ENCODE measurements at places on chromosomes 4 and X.

DNA sequence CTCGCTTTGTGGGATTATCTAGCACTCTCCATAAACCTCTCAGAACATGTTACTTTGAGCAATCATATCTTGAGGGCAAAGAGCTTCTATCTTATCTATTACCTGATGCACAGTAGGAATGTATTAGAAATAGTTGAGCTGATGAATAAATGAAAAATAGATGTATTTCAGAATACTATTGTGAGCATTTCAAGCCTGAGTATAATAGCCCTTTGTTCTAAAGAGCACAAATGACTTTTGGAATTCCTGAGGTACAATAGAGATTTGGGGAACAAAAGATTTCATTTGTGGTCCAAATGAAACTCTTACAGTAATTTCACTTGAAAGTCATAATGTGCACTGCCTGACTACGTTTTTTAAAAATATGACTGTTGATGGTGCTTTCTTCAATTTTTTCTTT lies 159.5 kb downstream of the UGT8 start:
- no peak for DNase-seq

DNA sequence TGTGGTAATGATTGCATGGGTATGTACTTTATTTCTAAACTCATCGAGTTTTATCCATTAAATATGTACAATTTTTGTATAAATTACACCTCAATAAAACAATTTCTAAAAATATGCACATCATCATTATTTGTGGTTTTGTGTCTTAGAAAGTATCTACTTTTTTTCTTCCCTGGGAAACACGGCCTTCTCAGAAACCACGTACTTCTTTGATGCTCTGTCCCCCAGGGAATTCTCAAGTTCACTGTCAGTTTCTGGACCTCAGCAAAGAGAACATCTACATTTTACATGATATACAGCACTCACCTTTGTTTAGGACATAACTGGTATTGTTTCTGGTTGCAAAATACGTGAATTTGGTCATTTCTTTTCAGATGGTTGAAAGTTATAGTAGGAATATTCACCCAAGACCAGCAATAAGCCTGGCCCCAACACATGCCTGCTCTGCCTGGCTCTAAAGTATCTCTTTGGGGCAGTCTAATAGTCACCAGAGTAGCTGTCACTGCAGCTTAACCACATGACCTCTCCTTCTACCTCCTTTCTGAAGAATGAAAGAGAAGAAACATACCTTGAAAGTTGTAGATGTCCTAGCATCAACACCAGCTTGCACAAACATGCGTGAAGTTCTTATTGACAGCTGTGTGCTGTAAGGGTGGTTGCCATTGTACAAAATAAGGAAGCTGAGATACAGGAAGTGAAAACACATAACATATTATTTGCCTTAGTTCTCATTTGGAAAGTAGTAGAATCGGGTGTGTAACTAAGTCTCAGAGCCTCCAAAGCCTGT lies 48.4 kb upstream of the SPANXN4 start:
- no peak for DNase-seq

GRCh38 chr4:8135666-8136065 lies 22.9 kb downstream of the ABLIM2 start:
- no peak for DNase-seq

DNA sequence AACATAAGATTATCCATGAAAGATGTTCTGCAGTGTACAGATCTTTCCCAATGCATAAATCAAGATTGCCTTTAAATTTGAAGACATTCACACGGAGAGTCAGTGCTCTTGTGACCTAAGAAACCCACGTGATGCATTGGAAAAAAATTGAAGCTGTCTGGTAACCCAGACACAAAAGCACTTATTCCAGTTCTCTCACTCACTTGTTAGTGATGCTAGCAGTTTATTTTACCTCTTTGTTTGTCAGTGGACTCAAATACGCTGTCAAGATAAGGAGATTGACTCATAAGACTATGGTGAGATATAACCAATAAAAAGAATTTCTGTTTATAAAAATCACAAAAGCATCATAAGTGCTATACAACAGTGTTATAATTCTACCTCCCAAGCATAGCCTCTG lies 245.8 kb upstream of the SMIM31 start:
- DNase-seq: no peak

GRCh38 chrX:1389181-1389992 lies 2.5 kb downstream of the SLC25A6 start:
- DNase-seq: no peak

- DNase-seq: no peak
Observed at GRCh38 chr4:3361896-3362295, 69.1 kb downstream of the RGS12 start.

DNA sequence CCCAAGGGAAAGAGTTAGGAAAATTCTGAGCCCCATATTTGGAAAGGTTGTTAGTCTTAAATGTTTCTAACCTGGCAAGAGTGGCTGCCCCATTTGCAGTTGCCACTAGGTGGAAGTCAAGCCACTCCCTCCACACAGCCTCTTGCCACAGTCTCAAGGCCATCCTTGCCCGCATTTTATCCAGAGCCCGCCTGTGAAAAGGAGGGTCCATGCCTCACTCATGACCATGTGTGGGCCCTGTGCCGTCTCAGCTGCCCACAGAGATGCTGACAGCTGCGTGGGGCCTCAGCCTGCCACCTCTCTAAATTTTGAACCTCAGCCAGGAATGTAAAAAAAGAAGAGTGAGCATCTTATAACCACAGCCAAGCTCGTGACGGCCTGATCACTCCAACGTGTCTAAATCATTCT lies 201.5 kb upstream of the FAM241A start:
- DNase-seq: peak; percentile 17

GRCh38 chrX:101602077-101602476 lies 15.7 kb downstream of the ARMCX6 start:
- no peak for DNase-seq

GRCh38 chrX:119486745-119487144 lies 18.5 kb downstream of the SLC25A5 start:
- DNase-seq: no peak

DNA sequence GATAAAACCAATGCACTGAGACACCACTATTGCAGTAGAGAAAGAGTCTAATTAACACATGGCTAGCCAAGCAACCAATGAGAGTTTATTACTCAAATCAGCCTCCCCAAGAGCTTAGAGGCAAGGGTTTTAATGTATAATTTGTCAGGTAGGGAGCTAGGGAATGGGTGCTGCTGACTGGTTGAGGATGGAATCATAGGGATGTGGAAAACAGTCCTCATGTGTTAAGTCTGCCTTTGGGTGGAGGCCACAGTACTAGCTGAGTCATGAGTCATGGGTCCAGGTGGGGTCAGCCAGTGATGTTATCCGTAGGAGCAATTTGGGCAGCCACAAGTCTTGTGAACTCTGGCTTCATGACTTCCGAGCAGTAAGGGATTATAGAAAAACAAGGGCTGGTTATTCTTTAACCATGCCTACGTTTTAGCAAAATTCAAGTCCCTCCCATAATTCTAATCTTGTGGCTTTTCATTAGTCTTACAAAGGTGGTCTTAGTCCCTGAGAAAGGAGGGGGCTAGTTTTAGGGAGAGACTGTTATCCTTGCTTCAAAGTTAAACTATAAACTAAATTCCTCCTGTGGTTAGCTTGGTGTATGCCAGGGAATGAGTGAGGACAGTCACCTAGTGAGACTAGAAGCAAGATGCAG lies 25.1 kb upstream of the PLAC8 start:
- DNase-seq: no peak

DNA sequence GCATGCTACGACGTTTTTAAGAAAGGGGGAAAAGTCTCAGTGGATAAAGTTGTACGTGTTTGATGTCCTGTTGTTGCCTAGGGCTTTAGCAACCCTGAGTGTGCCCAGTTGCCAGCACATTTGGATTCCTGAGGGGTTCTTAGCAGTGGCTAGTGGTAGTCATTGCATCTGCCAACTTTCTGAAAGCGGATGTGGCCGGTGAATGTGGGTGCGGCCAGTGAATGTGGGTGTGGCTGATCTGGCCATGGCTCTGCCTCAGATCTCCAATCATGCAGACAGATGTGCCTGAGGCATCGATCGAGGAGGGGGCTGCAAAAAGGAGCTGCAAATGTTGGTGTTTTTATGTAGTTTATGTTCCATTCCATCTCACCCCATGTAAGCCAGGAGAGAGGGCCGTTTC lies 41.5 kb upstream of the FAT1 start:
- no peak for DNase-seq

DNA sequence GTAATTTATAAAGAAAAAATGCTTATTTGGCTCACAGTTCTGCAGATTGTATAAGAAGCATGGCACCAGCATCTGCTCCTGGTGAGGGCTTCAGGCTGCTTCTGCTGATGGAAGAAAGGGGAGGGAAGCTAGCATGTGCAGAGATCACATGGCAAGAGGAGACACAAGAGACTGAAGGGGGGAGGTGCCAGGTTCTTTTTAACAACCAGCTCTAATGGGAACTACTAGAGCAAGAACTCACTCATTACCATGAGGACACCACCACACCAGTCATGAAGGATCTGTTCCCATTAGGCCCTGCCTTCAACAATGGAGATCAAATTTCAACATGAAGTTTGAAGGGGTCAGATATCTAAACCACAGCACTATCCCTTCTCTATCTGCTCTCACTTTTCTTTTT lies 9.4 kb upstream of the COPS4 start:
- no peak for DNase-seq

- DNase-seq: no peak
Observed at GRCh38 chr4:162265802-162266201, 102.0 kb upstream of the FSTL5 start.

DNA sequence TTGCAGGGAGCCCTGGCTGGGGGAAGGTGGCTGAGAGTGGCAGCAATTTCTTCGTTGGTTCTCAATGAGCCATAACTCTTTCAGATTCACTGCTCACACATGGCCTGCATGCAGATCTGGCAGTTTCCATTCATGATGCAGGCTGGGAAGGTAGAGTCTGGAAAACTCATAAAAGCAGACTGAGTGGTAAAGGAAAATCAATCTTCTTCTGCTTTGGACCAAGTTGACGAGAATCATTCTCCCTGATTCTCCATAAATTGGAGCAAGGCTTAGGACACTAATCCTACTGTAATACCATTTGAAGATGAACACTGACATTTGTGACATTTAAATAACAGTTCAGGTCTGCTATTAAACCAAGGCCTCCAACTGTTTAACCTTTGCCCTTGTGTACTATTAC lies 35.3 kb upstream of the HAND2 start:
- DNase-seq: no peak

DNA sequence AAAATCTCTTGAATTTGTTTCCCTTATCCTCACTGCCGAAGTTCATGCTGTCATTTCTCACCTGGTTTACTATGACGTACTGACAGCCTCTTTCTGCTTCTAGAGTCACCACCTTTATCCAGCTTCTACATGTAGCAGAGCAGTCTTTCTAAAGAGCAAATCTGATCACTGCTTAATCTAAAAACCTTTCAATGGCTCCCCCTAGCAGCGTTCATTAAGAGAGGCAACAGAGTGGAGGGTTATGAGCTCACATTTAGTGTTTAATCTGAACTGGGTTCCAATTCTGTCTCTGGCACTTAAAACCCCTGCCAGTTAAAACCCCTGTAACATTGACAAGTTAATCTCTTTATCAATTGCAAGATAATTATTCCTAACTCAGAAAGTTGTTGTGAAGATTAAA lies 4.4 kb downstream of the RBPJ start:
- DNase-seq: no peak

DNA sequence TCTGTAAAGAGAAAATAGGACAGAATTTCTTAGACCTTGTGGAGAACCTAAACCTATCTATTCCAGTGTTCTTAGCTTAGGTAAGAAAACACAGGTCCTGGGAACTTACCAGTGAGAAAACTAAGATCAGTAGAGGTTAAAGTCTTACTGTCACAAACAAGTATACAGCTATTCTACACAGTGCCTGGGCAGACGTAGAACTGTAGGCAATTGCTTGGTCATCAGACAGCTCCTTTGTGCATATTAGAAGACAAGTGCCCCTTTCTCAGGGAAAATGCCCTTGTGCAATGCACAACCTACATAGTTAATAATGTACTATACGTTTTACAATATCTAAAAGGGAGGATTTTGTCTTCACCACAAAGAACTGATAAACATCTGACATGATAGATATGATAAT lies 86.6 kb upstream of the JADE1 start:
- DNase-seq: no peak

DNA sequence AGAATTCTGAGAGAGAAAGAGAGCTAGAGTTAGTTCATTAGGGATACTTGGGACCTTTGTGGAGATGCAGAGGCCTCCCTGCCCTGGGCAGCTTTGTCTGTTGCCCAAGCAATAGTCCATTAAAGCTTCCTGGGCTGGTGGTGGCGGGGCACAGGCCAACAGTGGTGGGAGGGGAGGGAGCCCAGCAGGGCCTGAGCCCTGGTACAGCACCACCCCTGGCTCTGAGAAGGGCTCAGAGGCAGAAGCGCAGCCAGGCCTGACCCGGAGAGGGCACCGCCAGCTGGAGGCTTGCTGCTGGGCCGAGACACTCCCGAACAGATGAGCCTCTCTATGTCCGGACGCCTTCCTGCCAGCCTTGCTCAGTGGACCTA lies 65.3 kb downstream of the EFNB1 start:
- DNase-seq: no peak

- no peak for DNase-seq
Observed at GRCh38 chr4:72118017-72118416, 86.2 kb downstream of the NPFFR2 start.

DNA sequence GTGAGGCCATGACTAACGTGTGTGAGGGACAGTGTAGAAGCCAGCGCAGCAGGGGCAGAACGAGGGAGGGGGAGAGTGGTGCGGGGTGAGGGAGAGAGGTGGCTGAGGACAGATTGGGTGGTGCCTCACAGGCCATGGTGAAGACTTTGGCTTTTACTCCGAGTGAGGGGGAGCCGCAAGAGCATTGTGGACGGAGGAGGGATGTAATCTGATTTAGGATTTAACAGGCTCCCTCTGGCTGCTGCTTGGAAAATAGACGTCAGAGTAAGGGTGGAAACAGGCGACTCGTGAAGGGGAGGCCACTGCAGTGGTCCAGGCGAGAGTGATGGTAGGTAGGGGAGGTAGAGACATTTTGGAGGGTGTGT lies 13.0 kb downstream of the PPP1R3F start:
- peak; percentile 29 for DNase-seq

- DNase-seq: peak; percentile 66
Observed at GRCh38 chrX:129925305-129926092, 19.5 kb downstream of the UTP14A start.

GRCh38 chrX:4181782-4182407 lies 468.4 kb upstream of the PRKX start:
- no peak for DNase-seq

- no peak for DNase-seq
Observed at GRCh38 chr4:73721435-73721834, 18.9 kb upstream of the CXCL8 start.

DNA sequence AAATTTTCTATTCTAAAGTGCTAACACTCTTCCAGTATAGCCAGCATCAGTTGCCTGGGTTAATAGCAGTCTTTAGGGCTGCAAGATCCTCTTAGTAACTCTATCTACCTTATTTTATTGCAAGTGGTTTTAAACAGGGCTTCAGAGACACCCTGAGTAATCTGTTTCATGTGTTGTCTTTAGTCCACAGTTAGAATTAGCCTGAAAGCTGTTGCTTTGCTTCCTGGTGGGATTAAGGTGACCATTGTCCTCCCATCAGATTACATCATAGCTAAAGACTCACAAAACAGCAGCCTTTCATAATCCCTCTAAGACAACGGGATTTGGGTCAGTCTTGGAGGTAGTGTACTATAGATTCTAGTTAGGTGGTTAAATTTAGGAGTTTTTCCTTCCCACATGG lies 7.5 kb downstream of the UCHL1 start:
- DNase-seq: no peak
